Stimulated activated CD4-positive, alpha-beta T cell treated with anti-CD3 and anti-CD28 coated beads, Interleukin-1b, Interleukin-23, amount 100 ng/mL, for 24 hours (primary cell): ENCODE measurements at places on chromosomes 7 and 10.

DNA sequence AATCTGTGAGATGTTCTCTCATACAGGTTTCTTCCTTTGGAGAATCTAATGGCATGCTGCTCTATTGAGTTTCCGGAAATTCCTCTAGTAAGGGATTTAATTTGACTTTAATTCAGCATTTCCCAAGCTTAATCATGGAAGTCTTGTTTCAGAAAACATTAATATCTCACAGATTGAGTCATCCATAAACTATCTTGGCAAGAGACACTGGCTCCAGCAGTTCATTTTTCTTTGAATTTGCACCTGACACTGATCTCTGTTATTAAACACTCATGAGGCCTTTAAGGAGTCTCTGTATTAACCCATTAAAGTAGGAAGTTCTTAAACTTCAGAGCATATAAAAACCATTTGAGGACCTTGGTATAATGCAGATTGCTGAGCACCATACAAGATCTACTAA, 3.6 kb upstream of the ITGB8 start:
- DNase-seq: no peak

GRCh38 chr7:84123965-84124547, 70.5 kb downstream of the SEMA3A start:
- DNase-seq: no peak

GRCh38 chr10:72146071-72146470, 57.7 kb upstream of the SPOCK2 start:
- DNase-seq: no peak

GRCh38 chr7:133275446-133276095, 22.7 kb downstream of the EXOC4 start:
- DNase-seq: no peak

GRCh38 chr10:133565441-133566294, at the start of gene SYCE1:
SYCE1 (minus strand) TSS chr10:133565583; CDS start chr10:133565529, 54 bp downstream.
- no peak for DNase-seq

GRCh38 chr7:139583826-139584553, 60.5 kb downstream of the CLEC2L start:
- no peak for DNase-seq

DNA sequence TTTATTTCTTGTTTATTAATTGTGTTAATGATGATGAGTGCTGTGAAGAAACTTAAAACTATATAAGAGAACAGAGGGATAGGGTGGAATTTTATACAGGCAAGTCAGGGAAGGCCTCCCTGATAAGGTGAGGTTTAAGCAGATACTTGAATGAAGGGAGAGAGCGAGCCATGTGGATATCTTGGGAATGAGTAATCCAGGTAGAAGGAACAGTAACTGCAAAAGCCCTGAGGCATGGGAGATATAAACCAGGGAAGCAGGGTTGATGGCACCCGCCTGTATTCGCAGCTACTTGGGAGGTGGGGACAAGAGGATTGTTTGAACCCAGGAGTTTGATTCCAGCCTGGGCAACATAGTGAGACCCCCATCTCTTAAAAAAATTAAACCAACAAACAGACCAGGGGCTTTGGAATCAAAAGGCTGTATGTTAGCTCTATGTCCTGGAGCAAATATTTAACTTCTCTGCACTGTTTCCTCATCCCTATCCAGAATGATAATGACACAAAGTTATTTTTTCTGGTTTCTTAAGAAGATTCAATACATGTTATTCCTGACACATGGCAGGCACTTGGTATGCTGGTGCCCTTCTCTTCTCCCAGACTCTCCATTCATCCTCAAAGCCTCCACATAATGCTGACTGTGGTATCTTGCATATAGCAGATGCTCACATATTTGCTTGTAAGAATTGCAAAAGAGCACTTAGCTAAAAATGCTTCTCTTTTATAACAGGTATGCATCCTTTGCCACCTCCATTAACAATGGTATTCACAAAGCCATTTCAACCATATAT, 169.3 kb downstream of the CHN2 start:
- no peak for DNase-seq

DNA sequence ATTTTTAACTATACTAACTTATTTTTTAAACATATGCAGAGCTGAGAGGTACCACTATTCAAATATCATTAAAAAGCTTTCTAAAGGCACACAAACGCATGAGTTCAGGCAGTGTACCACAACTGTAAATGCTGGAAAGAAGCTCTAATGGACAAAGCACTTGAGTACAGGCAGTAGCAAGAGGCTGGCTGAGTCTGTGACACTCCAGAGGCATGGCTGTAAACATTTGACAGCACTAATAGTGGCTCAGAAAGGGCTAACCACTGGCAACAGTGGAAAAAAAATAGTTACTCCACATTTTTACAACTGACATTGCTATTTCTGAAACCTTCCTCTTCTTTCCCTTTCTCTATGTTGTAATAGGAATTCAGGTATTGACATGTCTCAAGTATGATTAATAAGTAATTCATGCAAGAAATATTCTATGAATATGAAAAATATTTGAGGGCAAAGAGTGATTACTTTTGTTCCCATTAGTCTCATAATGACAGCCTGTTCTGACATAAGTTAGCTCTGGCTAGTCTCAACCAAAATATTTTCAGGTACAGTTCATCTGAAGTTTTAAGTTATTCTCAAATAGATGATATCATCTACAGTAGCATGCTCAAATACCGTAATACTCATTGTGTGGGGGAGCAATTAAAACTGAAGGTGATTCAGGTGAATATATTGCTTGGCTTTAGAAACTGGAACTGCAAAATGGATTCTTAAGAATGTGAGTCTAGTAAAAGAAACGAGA, 324.0 kb upstream of the POT1 start:
- no peak for DNase-seq

DNA sequence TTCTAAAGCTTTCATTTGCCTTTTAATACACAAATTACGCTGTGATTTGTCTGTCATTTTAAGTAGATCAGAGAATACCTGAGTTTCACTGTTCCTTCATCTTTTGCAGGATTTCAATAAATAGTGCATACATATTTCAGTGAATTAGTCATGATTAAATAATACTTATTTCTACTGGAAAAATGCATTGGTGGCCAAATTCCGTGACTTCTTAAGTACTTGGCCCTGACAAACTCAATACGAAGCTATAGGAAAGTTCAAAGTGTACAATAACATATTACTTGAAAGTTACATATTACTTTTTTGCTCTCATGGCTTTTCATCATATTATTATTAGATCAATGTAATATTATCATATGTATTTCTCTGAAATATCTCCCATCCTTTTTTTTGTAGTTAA, 16.1 kb upstream of the PLXDC2 start:
- DNase-seq: no peak

DNA sequence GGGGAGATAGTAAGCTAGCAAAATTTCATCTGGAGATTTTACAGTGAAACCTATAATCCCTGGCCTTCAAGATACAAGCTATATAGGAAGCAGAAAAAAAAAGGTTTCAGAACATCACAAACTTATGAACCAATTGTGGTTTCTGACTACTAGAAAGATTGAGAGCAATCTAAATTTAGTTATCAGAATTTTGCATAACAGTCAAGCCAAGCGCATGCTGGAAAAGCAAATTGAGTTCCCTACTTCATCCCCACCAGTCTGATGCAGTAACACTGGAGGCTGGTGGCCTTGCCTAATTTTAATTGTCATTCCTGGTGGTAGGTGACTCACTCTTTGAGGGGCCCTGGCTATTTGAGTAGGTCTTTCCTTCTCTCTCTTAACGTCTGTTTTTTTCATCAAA, 46.3 kb upstream of the ELMO1 start:
- no peak for DNase-seq

GRCh38 chr10:107631876-107632275, 467.4 kb upstream of the SORCS1 start:
- no peak for DNase-seq
